ENCODE measurements at places on chromosomes 2 and 18. TPM values are rescaled to one million over a fixed set of nuclear protein-coding genes. Genes with fewer than 3 reads are reported as not detected.

GRCh38 chr2:45688479-45689298 is 37.2 kb downstream of the PRKCE start:
- H3K27ac ChIP-seq = no peak overlapping the region
- H3K27me3 ChIP-seq = no peaks in the 10 kb centered on the region
- H3K4me1 ChIP-seq = no peaks in the 10 kb centered on the region
- no peaks in the 10 kb centered on the region for H3K36me3 ChIP-seq
- H3K4me3 ChIP-seq = no peak overlapping the region

DNA sequence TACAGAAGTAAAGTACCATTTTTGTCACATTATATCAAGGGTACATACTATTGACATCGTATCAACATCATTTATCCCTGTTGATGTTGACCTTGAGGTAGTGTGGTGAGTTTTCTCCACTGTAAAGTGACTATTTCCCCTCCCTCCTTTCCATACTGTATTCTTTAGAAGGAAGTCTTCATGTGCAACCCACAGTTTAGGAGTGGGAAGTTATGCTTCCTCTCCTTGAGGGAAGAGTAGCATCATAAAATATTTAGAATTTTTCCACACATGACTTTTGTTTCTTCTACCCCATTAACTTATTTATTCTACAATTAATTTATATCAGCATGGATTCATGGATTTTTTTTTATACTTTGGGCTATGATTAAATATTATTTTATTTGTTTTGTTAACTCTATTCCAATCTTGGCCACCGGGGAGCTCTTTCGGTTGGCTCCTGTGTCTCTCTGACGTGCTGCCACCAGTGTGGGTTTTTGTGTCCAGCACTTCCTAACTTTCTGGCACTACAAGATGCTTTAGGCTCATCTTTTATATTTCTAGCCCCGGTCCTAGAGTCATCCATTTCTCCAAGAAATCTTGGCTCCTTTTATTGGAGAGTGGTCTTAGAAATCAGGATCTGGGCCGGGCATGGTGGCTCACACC is 19.0 kb downstream of the AQP12B start:
- H3K4me1 ChIP-seq = no peaks in the 10 kb centered on the region
- DNase-seq = peak; percentile 68
- H3K4me3 ChIP-seq = no peak overlapping the region
- peaks cover 2% of the 10 kb centered on the region for H3K36me3 ChIP-seq
- no peak overlapping the region for H3K27ac ChIP-seq
- H3K27me3 ChIP-seq = peaks cover 53% of the 10 kb centered on the region

GRCh38 chr2:9473985-9474360 is 378 bp upstream of the IAH1 start:
- H3K27ac ChIP-seq = peak overlapping the region; percentile 47
- no peaks in the 10 kb centered on the region for H3K27me3 ChIP-seq
- no peak for DNase-seq

GRCh38 chr2:115569547-115569946 is 1127.1 kb downstream of the DPP10 start:
- H3K27me3 ChIP-seq = no peaks in the 10 kb centered on the region
- H3K4me1 ChIP-seq = no peaks in the 10 kb centered on the region
- no peak overlapping the region for H3K27ac ChIP-seq
- H3K4me3 ChIP-seq = no peak overlapping the region
- no peak for DNase-seq
- H3K36me3 ChIP-seq = no peaks in the 10 kb centered on the region

GRCh38 chr2:156430236-156430979 is 5.8 kb upstream of the GPD2 start:
- peaks cover 55% of the 10 kb centered on the region for H3K4me1 ChIP-seq
- H3K27me3 ChIP-seq = no peaks in the 10 kb centered on the region
- H3K27ac ChIP-seq = peak overlapping the region; percentile 92
- H3K36me3 ChIP-seq = no peaks in the 10 kb centered on the region

DNA sequence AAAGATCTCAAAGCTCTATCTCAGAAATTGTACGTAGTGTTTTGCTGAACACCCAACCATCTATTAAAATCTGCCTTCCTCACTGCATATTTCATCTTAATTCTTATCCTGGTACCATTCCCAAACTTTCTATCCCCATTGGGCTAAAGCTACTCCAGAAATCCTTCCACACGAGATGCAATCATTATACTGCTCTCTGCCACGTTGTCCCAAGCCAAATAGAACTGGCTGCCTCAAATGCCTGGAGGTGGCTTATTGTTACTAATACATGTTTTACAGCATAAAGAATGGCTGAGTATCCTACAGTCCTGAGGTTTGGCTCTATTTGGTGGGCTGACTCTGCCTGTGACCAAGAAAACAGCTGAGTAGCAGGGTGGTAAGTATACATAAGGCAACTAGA is 306.0 kb upstream of the ACVR2A start:
- DNase-seq = no peak
- no peak overlapping the region for H3K27ac ChIP-seq
- H3K27me3 ChIP-seq = peaks cover 2% of the 10 kb centered on the region
- no peaks in the 10 kb centered on the region for H3K36me3 ChIP-seq
- H3K4me3 ChIP-seq = no peak overlapping the region

- H3K27ac ChIP-seq = no peak overlapping the region
- H3K4me1 ChIP-seq = peaks cover 12% of the 10 kb centered on the region
- no peak for DNase-seq
- H3K4me3 ChIP-seq = no peak overlapping the region
- no peaks in the 10 kb centered on the region for H3K36me3 ChIP-seq
These were observed 26.8 kb downstream of the AAK1 start for GRCh38 chr2:69616755-69617154.

DNA sequence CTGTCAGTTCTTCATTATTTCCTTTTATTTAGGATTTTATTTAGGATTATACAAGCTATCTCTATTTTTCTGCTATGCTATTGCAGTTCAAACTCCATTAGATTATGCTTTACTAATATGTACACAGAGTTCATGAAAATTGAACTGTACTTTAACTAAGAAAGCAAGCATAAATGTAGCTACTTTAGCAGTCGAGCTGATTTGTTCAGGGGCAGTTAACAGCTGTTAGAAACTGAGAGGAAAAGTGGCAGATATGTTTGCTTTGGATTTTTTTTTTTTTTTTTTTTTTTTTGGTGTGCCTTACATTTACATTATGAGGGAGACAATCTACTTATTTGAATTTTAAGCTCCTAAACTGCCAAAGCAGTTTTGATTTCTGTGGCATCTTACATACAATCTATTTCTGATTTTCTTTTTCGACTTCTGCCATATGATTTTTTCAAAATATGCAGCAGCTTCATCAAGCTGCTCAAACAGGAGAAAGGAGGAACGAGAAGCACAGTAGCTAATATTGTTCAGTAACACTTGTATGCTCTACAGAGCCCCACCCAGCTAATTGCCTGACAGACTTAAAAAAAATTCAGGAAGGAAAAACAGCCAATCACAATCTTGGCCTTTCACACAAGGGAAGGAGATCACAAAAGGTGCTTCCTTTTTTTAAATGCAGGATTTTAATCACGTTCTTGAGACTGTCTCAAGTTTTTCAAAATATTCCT is 233.4 kb upstream of the SIX3 start:
- H3K27me3 ChIP-seq = no peaks in the 10 kb centered on the region
- no peak for DNase-seq
- no peaks in the 10 kb centered on the region for H3K36me3 ChIP-seq
- no peak overlapping the region for H3K4me3 ChIP-seq

DNA sequence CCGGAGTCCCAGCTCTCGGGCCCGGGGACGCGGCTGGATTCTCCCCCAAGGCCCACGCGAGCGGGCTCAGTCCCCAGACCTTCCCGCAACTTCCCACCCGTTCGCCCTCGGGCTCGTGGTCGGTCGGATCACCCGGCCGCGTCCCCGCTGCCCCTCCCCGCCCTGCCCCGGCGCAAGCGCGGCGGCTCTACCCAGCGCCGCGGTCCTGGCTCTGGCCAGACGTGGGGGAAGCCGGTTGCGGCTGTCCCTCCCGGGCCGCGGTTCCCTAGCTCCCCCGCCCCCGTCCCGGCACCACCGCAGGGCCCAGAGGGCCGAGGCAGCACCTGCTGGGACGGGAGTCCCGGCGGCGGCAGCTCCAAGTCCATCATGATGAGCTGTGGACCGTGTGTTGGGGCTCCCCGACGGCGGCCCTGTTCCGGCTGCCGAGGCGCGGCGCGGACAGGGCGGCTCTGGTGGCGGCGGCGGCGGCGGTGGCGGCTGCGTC is 276 bp downstream of the NFE2L2 start:
- peaks cover 44% of the 10 kb centered on the region for H3K4me1 ChIP-seq
- no peak for DNase-seq
- peak overlapping the region; percentile 80 for H3K4me3 ChIP-seq
- no peaks in the 10 kb centered on the region for H3K27me3 ChIP-seq

Gene GPR39
- total RNA-seq = 0.42 TPM

Gene DLGAP1
- total RNA-seq = 0.05 TPM

Gene LAMA3
- not detected for total RNA-seq

Gene UGT1A10
- not detected for total RNA-seq

Gene AMER3
- total RNA-seq = not detected
